IPS-NIHi11 (cell line): ENCODE measurements at places on chromosomes 12 and 14.

- no peak for DNase-seq
Observed at GRCh38 chr12:953776-954175, 4.3 kb upstream of the RAD52 start.

DNA sequence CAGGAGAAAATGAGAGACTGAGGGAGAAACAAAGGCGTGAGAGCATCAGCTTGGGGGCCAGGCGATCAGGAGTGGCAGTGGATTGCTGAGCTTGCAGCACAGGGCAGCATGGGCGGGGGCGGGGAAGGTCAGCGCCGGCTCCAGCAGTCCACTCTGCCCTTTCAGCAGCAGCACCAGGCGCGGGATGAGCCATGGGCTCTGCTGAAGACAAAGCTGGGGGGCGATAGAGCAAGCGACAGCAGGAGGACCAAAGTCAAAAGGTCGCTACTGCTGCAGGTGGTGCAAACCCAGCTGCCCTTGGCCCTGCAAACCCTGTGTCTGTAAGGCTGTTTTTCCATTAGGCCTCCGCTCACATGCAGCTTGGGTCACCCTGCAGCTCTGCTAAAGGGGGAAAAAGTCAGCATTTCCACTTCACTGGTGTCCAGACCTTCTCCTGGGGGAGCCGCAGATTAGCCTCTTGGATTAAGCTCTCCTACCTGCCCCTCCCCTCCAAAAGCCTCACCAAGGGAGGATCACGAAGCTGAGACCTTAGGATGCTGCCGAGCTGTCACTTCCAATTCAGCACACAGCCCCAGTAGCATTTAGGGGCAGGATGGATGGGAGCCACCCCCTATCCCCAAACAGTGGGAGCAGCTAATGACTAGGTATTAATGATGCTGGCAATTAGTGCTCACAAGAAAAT, 204.8 kb downstream of the DPF3 start:
- no peak for DNase-seq

DNA sequence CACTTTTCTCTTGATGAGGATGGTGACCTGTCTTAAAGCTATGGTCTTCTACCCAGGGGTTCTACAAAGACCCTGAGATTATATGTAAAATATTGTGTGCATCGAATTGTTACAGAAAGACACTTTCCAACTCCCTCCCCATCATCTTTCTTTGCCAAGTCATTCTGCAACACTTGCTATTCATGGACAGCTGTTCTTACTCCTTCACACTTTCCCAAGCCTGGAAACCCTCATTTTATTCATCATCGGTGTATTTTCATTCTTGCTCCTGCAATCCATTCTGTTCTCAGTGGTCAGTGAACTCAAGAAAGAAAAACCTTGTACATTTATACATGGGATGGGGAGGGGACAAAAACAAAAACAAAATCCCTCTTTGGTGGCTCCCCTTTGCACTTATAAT, 90.5 kb upstream of the STXBP6 start:
- DNase-seq, result no peak

DNA sequence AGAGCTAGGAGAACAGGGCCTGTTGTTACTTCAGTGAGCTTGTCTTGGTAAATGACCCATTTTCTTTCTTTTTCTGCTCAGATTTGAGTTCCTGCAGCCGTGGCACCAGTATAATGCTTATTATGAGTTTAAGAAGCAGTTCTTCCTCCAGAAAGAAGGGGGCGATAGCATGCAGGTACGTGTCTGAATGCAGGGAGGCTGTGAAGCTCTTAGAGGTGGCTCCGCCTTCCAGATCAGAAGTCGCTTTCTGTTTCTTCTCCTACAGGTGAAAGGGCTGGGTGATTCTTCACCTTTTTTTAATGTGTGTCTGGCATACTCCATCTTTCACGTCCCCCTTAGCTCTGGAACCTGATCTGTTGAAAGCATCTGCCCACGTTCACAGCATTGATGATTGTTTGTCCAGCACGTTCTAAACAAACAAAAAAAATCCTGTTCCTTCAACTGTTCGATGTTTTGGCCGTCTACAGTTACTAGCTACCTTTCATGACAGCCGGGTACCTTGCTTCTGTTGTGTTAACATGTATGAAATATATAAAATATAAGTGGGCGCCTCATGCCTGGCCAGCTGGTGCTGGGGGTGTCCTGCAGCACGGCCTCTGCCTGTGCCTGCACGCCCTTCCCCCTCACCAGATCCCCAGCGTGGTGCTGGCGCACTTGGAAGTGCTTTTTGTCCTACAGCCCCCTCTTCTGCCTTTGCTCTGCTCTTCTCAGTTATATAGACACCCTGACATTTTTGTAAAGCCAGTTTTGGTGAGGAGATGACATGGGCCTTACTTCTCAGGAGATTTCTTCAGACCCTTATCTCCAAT, 44.6 kb downstream of the SFSWAP start:
- DNase-seq, result peak; percentile 76

DNA sequence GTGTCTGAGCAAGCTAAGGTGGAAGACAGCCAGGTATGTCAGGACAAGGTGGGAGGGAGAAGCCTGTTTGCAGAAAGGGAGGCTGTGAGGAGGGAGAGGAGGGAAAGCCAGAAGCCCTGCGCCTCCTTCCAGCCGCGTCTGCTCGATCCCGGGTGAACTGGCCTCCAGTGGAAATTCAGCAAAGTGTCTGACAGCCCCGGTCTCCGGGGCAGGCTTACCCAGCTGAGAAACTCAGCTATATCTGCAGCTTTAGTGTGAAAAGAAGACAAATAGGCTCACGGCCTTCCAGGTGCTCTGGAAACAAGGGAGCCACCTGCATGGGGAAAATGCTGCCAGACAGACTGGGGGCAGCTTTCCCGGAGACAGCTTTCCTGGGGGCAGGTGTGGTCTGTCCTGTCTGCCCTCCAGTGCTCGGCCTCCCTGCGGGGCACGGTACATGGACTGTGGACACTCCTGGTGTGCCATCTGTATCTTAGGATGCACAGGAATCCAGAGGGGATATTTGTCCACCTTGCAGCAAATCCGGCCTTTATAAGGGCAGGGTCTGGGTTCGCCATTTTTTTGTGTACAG, 6.3 kb downstream of the RFLNA start:
- DNase-seq, result no peak

GRCh38 chr14:105931808-105932483, 405.6 kb downstream of the TMEM121 start:
- no peak for DNase-seq
